ENCODE measurements at places on chromosomes 13 and 19. TPM values are rescaled to one million over a fixed set of nuclear protein-coding genes. Genes with fewer than 3 reads are reported as not detected.

- peak; percentile 59 for DNase-seq
These were observed 111.9 kb downstream of the KCNRG start for GRCh38 chr13:50126993-50127725.

The SULT2B1 gene
- total RNA-seq: not detected

DNA sequence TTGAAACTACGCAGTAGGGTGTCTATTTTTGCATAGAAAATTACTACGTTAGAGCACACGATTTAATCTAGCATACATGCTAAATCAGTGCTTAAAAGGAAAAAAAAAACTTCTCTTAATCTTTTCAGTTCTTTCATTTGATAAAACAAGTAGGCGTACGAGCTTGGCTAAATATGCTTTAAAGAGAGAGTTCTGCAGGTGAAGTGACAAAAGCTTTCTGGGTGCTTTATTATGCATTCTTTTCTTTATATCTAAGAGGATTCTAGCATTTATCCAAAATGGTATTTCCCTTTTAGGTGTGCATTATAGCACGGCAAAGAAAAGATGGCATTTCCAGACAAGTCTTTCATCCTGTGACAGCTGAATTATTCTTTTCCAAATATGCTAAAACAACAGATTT lies 281.2 kb downstream of the PCDH9 start:
- no peak for DNase-seq

GRCh38 chr13:91270031-91270430 lies 77.5 kb upstream of the MIR17HG start:
- no peak for DNase-seq

DNA sequence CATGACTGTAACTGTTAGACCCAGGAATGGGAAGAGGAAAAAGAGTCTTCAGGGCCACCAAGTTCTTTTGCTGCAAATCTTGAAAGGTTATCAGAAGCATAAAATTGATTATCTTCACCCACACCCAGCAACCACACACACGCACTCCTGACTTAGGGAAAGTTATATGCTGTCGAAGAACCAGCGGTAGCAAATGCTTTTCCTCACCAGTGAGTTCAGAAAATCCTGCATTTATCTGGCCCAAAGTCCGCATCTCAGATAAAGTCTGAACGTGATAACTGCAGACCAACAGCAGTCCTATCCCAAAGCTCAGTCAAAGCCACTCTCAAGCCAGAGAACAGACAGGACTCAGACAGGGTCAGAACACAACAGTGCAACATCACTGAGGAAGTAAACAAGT lies 115.6 kb downstream of the IRS2 start:
- no peak for DNase-seq

All from activated CD4-positive, alpha-beta memory T cell treated with anti-CD3 and anti-CD28 coated beads, Interleukin-2, amount 10 ng/mL, durations not matched to agents 7 days and 5 days (primary cell).